Transverse colon (tissue), 4 donors: ENCODE measurements at places on chromosomes 2 and 18. TPM values are rescaled to one million over a fixed set of nuclear protein-coding genes. Genes with fewer than 3 reads are reported as not detected.
A peak's percentile ranks its signal among the peaks of the same experiment; 100 is the strongest.

Gene GCA
- total RNA-seq = not detected

Gene TMEFF2
- not detected for total RNA-seq

Gene OTX1
- total RNA-seq = not detected

Gene SATB2
- 292 TPM for total RNA-seq

Gene ACP1
- total RNA-seq = 60.2 TPM

Gene SNTG2
- 1.2 TPM for total RNA-seq

Gene LOXHD1
- 0.16 TPM for total RNA-seq

Gene POTEJ
- total RNA-seq = 0.60 TPM

Gene IMPA2
- 80.8 TPM for total RNA-seq

DNA sequence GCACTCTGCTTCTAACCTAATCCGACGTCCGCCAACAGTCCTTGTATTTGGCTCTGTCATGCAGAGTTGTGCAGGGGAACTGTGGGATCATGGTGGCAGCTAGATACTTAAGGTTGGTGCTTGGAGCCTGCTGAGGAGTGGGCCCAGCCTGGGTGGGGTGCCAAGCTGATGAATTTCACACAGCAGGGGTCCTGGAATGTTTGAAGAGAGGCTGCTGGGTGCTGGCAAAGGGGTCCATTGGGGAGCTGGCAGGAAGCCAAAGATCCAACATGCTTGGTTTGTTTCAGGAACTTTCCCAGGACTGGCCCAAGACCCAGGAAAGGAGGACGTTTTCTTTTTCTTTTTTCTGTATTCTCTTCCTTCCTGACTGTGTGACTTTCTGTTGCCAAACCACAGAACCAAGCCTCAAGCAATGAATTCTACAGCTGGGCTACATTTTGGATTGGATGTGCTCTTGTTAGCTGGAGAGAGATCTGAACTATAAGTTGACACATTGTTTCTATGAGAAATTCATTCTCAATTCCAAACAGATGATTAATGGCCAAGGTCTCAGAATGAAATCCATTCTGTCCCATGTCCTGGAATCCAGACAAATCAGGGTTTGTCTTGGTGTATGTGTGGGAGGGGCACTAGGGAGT lies 49.9 kb downstream of the DHRS9 start:
- DNase-seq = no peak

DNA sequence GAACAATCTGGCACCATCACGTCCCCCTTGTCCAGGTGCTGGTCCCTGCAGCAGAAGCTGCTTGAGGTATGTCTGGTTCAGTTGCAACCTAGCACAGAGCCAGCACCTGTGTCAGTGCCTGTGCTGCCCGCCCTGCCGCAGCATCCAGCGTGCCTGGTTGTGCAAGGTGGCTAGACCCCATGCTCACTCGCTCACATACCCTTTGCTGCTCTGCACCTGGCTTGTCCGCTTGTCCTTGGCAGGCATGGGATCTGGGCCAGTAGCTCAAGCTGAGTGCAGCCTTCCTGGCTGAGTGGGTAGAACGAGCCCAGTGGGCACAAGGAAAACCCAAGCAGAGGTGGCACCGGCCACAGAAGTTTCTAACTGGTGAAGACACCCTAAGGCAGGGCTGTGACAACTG lies 314.6 kb upstream of the KYNU start:
- DNase-seq = no peak

DNA sequence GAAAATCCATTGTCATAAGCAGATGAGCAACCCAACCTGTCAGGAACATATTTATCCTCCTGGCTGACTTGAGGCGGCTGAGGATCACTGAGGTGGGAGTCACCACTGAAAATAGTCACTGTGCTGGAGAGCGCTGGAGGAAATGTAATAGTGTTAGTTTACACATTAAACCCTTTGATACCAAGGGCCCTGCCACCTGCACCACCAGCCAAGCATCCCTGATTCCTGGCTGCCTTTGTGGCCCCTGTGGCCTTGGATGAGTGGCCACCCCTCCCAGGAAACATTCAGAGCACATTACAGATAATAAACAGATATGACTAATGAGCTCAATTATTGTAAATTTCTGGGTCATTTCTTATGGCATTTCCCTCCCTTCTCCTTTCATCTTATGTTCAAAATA lies 105.9 kb downstream of the LYPD1 start:
- no peak for DNase-seq

DNA sequence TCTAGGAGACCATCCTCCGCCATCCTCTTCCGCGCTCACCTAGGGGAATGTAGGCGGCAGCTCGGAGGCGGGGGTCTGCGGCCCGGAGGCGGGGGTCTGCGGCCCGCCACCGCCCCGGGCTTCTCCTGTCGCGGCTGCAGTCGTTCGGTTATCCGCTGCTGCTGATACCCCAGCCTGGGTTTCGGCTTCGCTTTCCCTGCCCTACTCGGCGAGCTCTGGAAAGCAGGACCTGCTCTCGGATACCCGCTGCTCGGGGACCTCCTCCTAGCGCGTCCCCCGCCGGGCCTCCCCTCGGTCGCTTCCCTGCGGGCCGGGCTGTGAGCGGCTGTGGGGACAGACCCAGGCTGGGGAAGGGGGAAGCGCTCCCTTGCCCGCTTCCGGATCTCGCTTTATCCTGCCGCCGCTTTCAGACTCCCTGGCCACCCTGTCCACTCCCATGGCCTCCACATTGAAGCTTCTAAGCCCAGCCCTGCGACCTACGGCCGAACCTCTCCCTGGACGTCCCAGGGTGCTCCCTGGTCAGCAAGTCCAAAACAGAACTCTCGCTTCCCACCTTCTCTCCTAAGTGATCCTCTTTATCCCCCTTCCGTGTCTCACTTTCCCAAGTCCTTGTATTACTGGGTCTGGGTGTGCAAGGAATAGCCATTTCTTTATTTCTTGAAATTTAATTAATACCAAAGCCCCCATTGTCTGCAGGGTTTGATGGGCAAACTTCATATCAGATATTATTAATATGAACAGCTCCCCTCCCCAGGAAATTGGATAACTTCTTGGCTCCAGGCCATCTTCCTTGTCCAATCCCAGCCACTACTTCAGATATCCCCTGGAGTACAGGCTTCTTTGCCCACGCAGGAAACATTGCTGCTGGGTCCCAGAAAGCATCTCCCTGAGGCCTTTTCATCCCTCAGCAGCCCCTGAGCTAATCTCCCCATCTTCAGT lies 769 bp downstream of the FKBP1B start:
- peak; percentile 19 for DNase-seq

GRCh38 chr2:219561179-219562048 lies 9.9 kb downstream of the OBSL1 start:
- DNase-seq = no peak

- DNase-seq = peak; percentile 34
Observed at GRCh38 chr2:191933307-191934105, 86.6 kb upstream of the CAVIN2 start.

- no peak for DNase-seq
Observed at GRCh38 chr2:11684894-11685460, 15.0 kb upstream of the NTSR2 start.

DNA sequence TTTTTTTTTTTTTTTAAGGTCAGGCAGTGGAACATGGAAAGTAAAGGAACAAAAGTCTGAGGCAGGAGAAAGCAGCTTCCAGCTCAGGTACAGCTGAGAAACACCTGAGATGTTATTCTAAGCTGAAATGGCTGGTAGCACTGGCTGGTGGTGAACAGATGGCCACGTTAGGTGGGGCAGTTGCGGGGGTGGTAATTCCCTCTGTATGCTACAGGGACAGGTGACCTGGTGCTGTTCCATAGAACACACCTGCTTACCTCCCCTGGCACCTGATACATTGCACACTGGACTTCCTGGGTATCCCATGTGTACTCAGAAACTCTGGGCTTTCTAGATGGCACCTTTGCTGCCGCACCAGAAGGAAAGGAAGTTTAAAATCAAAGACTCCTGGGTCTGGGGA lies 333.3 kb downstream of the SLC8A1 start:
- peak; percentile 10 for DNase-seq

DNA sequence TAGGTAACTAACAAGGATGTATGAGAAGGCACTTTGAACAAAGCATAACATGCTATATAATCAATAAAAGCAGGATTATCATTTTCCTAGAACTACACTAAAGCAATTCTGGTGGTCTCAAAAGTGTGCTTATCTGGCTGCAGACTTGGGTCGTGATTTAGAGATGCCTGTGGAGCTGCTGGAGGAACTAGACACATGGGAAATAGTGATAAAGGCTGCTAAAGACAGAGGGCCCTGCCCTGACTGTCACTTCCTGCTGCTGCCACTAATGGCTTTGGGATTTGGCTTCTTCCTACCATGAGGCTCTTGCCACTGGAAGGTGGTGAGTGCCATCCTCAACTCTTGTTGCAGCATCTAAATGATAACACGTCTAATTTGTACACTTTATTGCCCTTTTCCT lies 22.5 kb downstream of the TMEM178A start:
- DNase-seq = no peak

DNA sequence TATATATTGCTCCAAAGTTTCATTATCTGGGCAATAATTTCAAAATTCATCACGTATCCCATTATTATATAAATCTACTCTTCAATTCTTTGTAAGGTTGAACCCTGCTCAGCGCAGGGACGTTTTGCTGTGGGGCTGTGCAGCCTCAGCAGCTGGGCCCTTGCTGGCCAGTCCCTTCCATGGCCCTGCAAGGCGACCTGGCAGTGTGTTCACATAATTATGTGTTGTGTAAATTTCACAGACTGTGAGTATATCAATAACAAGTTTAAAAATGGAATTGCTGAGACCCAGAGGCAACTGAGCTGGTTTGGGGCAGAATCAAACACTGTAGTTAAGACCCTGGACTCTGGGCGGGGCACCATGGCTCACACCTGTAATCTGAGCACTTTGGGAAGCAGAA lies 16.1 kb upstream of the MAL start:
- no peak for DNase-seq

GRCh38 chr2:171046048-171046560 lies 114.6 kb downstream of the TLK1 start:
- no peak for DNase-seq
